ENCODE measurements at places on chromosomes 3 and 15.

GRCh38 chr3:81388191-81388590 lies 373.3 kb downstream of the GBE1 start:
- DNase-seq = no peak

DNA sequence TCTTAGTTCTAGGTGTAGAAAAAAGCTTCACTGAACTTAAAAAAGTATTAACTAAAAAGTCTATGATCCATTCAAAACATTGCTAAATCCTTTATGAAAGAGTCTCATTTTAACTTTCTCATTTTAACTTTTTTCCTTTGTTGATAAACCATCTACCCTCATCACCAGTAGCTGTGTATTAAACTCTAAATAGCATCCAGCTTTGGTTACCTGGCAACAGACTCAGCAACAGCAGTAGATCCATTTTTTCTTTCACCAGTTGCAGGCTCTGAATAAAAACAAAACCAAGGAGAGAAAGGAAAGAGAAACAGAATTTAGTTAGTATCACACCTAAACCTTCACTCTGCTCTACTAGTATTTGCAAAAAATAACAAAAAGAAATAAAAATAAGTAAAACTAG lies 51.6 kb downstream of the TP53BP1 start:
- DNase-seq = no peak

- no peak for DNase-seq
Observed at GRCh38 chr15:94135486-94136147, 95.7 kb upstream of the MCTP2 start.

DNA sequence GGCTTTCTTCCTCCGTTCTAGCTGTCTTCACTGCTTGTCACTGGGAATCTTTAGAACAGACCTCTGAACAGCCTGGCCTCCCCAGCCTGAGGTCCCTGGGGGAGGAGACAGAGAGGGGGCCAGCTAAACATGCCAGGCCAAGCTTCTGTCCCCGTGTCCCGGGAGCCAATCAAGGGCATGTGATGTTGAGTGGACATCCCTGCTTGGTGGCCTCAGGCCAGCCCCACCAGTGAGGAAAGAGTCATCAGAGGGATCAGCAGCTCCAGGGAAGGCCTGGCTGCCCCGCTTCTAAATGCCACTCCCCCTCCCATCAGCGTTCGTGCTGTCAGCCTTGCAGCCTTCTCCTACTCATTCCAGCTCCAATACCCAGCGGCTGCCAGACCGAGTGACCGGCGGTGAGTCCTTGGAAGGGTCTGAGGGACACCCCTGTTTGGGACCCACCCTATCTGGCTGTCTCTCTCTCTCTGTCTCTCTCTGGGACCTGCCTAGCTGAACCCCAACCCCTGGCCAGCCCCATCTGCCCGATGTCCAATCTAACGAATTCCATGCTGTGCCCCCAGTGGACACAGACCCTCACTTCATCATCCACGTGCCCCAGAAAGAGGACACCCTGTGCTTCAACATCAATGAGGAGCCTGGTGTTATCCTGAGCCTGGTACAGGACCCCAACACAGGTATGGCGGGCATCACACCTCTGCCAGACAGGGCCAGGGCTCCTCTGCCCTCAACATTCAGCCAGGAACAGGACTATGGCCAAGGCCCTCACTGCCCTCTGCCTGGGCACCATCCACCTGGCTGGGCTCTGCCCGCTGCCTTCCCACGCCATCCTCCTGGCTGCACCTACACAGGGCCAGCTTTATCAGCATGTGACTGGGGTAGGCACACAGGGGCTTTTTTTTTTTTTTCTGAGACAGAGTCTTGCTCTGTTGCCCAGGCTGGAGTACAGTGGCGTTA lies 6.6 kb upstream of the ITIH3 start:
- no peak for DNase-seq

DNA sequence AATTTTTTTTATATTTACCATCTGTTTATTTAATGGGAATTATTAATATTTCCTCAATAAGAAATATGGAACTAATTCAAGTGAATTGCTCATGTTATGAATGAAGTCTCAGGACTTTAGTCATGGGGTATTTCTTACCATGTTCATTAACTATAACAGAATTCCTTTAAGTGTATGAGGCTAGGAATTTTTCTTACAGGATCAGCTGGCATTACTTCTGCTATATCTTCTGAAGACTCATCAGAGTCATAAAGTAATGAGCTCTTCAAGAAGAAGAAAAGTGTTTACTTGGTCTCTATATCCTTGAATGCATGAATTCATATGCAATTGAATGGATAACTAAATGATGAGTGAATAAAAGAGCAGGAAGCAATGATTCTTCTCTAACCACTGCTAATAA lies 486.8 kb upstream of the THBS1 start:
- DNase-seq = no peak

DNA sequence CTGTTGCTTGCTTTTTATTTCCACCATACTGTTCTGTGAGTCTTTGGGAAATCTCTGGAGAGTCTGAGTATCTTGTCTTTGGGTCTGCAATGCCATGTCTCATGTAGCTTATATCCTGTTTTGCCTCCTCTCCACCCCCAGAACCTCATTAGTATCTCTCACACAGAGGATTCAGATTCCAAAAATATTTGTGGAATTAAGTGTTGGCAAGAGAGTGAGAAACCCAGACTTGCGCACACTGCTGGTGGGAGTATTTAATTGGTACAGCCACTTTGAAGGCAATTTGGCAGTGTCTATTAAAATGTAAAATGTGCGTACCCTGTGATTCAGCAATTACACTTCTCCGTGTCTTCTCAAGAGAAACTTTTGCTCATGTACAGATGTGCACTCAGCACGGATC lies 68.6 kb downstream of the ZNF621 start:
- peak; percentile 53 for DNase-seq

DNA sequence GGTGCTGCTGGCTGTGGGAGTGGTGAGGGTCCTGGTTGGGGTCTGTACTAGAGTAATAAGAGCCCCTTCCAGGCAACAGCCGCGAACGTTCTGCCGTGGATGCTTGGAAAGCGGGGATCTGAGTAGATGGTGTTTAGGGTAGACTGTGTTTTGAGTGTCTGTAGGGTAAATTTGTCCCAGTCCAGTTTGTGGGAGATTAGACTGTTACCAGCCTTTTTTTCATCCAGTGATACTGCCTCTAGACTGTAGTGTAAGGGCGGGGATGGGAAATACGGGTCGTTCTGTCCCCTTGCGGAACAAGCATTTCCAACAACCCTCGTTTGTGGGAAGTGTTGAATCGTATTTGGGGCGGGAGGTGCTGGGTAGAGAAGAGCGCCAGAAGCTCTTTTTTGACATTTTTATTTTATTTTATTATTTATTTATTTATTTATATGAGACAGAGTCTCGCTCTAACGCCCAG lies 424 bp downstream of the HAUS2 start:
- DNase-seq = no peak

- DNase-seq = no peak
Observed at GRCh38 chr3:68631850-68632545, 300.3 kb downstream of the TAFA4 start.

DNA sequence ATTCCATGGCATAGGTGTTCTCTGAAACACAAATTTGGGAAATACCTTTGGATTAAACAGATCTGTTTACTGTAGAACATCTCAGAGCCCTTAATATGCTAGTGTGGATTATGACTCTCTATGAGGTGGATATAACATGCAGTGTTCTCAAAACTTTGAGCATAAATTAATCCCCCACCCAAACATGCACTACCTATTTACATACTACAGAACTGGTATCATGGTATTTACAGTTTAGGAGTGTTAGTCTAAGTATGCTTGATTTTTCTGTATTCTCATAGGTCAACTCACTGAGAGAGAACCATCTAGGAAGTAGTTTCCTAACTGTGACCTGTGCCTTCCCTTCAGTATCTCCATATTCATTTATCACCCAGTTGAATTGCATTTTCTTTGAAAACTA lies 30.9 kb upstream of the ZNF609 start:
- DNase-seq = no peak

DNA sequence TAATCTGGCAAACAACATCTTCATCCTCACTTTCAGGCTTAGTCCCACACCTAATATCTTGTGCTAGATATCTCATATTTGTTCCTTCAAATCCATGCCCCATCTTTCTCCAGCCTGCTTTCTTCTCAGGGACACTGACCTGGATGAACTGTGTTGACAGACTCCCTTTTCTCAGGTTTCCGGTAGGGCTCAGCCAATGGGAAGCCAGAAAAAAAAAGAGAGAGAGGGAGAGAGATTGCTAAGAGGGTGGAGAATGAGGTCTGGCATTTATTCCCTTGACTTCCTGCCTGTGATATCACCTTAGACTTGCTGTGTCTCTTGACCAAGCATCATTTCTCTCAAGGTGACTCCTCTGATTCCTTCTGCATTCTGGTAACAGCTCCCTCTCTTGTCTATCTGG lies 145.6 kb upstream of the ABI3BP start:
- DNase-seq = no peak

DNA sequence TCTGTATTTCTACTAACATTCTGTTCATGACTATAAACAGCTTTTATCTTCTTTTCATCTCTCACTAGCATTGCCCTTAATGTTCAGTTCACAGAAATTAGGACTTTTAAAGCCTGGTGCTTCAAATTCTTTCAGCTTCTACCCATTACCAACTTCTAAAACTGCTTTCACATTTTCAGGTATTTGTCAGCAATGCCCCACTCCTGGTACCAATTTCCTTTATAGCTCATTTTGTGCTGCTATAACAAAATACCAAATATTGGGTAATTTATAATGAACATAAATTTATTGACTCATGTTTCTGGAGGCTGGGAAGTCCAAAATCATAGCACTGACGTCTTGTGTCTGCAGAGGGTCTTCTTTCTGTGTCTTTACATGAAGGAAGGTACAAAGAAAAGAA lies 753.1 kb upstream of the CCDC54 start:
- no peak for DNase-seq

DNA sequence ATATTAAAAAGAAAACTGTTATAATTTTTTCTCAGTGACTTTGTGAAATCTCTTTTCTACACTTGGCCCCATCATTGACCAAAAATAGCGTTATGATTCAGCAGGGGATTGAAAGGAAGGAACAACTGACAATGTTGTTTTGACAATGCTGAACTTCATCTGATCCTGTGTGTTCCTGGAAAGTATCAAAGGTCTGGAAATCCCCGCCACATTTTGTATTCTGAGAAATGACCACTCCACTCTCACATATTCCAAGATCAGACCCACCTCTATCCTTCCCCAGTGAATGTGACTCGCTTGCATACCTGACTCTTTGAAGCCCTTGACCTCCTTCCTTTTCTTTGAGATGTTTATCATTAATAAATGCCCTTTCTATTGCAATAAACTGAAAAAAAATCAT lies 9.7 kb upstream of the RIOX2 start:
- DNase-seq = no peak

DNA sequence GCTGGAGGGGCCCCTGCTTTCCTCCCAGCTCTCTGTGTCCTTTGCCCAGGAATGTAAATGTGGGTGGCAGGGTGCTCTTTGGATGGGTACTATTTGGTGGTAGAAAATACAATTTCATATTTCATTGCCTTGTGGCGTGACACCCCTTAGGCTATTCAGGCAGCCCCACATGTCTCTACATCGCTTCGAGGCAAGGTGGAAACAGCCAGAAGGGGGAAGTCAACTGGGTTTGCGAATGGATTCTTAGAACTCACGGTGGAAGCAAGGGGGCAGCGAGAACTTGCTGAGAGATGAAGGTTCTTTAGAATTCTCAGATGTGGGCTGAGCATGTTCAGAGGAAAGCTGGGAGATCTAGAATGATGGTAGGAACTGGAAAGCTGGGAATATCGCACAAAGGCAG lies 25.3 kb downstream of the PLA2G4D start:
- no peak for DNase-seq

- DNase-seq = no peak
Observed at GRCh38 chr3:5194341-5194740, 6.8 kb downstream of the EDEM1 start.

- no peak for DNase-seq
Observed at GRCh38 chr3:184683234-184683633, 28.6 kb downstream of the MAGEF1 start.

DNA sequence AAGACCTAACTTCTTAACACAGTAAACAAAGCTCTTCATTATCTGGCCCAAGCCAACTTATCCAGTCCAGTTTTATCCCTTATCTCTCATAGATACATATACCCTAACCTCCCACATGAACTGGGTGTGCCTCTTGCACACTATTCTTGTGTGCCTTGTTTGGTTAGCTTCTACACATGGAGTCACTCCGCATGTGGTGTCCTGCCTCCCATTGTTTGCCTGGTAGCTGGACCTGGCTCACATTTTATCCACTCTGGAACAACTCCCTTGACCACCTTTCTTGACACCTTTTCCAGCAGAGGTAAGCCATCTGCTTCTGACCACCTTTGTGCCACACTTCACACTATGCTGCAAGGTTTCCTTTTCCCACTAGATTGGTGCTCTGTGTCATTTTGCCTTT lies 15.2 kb downstream of the TIPARP start:
- no peak for DNase-seq

GRCh38 chr3:56921573-56922453 lies 120.1 kb upstream of the ARHGEF3 start:
- DNase-seq = no peak

- no peak for DNase-seq
Observed at GRCh38 chr3:175179055-175179454, 319.9 kb downstream of the NAALADL2 start.

DNA sequence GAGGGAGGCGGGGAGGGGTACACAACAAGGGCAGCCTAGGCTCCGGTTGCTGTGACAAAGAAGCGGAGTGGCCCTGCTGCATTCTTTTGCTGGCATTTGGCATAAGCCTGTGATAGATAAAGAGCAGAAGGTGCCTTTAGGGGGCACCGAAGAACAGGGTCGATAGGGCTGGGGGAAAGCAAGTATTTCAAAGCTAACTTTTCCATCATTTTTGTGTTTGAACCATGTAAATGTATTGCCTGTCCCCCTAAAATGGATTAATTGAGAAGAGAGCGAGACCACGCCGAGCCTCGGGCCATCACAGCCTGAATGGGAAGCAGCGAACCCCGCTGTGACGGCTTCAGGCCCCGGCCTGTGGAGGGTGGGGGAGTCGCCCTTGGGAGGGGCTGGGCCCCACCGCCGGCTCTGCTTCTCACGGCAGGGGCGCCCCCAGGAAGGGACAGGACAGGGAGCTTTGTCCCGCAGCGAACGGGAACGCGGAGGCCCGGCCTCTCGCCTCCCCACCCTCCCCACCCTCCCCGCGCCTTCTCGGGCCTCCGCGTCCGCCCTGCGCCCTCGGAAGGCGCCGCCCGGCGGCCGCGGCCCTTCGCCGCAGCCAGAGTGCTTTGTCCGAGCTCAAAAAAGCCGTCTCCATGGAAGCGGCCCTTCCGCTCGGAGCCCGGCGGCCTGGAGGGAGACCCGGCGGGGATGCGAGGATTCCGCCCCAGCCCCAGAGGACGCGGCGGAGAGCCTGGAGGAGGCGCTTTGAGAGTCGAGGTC lies 32.4 kb upstream of the ALDH1L1 start:
- DNase-seq = no peak

DNA sequence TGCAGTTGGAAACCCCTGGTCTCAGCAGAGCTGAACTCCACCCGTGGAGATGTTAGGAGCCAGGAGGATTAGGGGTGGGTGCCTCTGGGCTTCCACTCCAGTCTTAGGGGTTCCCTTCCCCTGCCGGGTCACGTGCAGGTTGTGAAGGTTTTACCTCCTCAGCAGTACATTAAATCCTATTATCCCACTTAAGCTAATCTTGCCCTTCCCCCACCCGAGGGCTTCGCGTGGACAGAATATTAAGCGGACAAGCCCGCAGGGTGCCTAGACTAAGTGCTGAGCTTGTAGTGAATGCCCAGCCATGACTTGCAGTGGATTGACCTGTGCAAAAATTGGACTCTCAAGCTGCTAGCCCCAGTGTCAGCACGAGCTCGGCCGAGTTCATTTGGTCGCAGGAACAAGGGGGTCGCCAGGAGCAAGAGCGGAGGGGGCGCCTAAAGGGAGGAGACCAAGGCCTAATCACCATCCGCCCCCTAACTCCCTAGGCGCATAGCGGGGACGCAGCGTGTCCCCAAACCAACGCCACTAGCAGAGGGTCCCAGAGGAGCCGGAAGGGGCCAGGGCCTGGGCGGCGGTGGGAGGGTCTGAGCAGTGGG lies 498 bp upstream of the SEMA4B start:
- DNase-seq = no peak

Measured in AG04449 (cell line).